MCF 10A (cell line): ENCODE measurements at places on chromosomes 13 and 19. TPM values are rescaled to one million over a fixed set of nuclear protein-coding genes. Genes with fewer than 3 reads are reported as not detected.

GRCh38 chr19:46350029-46350757 lies 3.3 kb downstream of the PPP5C start:
- DNase-seq: peak; percentile 77

DNA sequence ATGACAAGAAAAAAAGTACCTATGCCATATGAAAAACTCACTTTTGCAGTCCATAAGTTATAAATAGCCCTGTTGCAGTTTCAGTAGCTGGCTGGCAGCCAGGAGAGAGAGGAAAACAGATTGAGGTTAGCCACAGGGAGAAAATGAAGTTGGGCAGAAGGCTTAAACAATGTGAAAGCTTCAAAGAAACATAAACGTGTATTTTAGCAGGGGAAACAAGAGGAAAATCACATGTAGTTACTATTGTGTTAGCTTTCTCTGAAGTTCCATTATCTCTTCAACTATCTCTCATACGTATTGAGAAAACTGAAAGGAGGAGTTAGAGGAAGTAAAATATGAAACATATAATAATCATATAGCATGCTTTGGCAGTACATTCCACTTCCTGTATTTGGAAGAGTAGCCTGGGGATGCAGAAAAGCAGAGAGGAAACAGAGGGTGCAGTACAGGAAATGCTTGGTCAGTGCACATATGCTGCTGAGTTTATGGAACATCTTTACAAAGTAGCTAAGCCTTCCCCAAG lies 1551.1 kb downstream of the EFNB2 start:
- DNase-seq: peak; percentile 62

GRCh38 chr19:47758443-47758804 lies 13.1 kb downstream of the NOP53 start:
- no peak for DNase-seq

Gene BRME1
- 0.75 and 1.8 TPM in 2 replicates for total RNA-seq

Gene NANOS3
- not detected in 2 replicates for total RNA-seq

Gene PSG11
- total RNA-seq: not detected in 2 replicates

Gene BCL3
- 24.4 and 32.1 TPM in 2 replicates for total RNA-seq
